Glomerular endothelial cell (primary cell): ENCODE measurements at places on chromosomes 12 and 14.

DNA sequence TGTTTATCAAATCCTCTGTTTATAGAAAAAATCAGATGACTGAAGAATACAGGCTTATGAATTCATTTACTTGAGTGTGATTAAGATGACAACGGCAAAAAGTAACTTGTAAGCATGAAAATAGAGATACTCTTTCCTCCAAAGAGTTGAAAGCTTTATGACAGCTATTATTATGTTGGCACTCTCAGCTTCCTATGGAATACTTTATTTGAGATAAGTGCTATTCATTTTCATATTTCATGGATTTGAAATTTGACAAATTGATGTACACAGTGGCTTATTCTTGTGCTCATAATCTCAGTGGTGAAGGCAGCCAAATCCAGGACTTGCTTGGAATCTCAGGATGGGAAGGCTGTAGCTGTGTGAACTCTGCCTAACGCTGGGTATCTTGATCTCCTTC lies 991.6 kb downstream of the GALC start:
- DNase-seq: no peak

DNA sequence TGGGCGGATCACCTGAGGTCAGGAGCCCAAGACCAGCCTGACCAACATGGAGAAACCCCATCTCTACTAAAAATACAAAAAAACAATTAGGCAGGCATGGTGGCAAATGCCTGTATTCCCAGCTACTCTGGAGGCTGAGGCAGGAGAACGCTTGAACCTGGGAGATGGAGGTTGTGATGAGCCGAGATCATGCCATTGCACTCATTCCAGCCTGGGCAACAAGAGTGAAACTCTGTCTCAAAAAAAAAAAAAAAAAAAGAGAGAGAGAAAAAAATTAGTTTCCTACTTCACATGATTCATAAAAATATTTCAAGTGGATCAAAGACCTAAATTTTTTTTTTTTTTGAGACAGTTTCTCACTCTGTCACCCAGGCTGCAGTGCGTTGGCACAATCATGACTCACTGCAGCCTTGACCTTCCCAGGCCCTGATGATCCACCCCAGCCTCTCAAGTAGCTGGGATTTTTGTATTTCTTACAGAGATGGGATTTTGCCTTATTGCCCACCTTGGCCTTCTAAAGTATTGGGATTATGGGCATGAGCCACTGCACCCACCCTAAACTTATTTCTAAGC lies 24.9 kb downstream of the FCF1 start:
- no peak for DNase-seq

DNA sequence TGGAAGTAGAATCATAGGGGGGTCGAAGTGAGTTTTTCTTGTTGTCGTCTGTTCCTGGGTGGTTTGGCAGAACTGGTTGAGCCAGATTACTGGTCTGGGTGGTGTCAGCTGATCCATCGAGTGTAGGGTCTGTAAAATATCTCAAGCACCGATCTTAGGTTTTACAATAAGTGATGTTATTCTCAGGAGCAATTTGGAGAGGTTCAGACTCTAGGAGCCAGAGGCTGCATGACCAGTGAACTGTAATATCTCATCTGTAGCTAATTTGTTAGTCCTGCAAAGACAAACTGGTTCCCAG lies 9.7 kb upstream of the SERPINA1 start:
- no peak for DNase-seq

GRCh38 chr14:55450987-55451386 lies 10.6 kb upstream of the TBPL2 start:
- DNase-seq: no peak

DNA sequence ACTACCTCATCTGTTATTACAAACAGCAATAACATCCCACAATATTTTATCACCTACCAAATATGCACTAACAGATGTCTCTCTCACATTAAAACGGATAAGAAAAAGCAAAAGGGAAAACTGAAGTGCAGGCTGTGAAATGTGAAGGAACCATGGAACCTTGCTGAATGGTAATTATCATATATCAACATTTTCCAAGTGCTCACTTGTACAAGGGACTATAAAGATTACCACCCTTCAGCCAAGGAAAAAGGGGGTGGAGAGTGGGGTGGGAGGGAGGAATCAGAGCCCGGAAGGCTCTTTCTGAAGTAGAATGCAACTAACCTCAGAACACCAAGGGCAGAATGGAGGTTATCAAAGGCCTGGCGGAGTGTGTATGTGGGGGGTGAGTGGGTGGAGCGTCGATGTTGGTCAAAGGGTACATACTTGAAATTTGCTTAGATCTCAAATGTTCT lies 1.2 kb downstream of the SNX6 start:
- no peak for DNase-seq

- DNase-seq: no peak
Measured at GRCh38 chr12:120628919-120629318, 11.5 kb upstream of the CABP1 start.

DNA sequence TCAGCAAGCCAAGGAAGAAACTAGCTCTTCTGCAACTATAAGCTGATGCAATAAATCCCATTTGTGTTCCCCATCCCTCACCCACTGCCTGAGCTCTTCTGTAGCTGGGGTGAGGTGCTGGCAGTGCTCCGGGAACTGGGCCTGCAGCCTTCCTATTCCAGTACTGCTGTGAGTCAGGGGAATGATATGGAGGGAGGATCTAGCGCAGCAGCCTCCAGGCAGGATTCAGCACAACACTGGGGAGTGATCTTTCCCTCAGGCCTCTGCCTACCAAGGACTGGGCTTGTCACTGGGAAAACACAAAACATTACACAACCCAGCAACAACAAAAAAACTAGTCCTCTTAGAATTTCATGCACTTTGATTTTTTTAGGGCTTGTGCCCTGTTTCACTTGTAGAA lies 58.7 kb downstream of the ST8SIA1 start:
- no peak for DNase-seq

- DNase-seq: no peak
Measured at GRCh38 chr14:59044707-59045106, 143.8 kb upstream of the DAAM1 start.

- DNase-seq: no peak
Measured at GRCh38 chr14:89360277-89360676, 56.8 kb downstream of the FOXN3 start.

DNA sequence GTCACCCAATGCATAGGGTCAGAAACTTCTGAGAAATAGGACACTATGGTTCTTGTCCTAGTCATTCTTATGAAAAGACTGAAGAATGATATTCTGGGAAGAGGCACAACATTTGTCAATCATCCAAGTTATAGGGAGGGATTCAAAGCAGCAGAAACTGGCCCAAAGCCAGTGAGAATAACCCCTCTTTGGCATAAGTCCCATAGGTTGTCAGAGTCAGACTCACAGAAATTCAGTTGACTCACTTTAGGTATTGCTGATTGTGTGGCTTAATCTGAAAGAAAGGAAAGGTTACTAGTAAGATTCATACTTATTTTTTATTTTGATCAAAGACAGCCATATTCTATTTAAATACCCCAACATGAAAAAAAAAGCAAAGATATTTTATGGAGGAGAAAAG lies 151.0 kb downstream of the SRGAP1 start:
- DNase-seq: no peak

GRCh38 chr14:93099196-93099595 lies 16.5 kb downstream of the ITPK1 start:
- DNase-seq: no peak

GRCh38 chr14:89382901-89383845 lies 33.9 kb downstream of the FOXN3 start:
- DNase-seq: no peak

GRCh38 chr12:65876161-65876560 lies 51.9 kb downstream of the HMGA2 start:
- DNase-seq: no peak

GRCh38 chr12:101746661-101747060 lies 7.4 kb upstream of the SYCP3 start:
- no peak for DNase-seq

DNA sequence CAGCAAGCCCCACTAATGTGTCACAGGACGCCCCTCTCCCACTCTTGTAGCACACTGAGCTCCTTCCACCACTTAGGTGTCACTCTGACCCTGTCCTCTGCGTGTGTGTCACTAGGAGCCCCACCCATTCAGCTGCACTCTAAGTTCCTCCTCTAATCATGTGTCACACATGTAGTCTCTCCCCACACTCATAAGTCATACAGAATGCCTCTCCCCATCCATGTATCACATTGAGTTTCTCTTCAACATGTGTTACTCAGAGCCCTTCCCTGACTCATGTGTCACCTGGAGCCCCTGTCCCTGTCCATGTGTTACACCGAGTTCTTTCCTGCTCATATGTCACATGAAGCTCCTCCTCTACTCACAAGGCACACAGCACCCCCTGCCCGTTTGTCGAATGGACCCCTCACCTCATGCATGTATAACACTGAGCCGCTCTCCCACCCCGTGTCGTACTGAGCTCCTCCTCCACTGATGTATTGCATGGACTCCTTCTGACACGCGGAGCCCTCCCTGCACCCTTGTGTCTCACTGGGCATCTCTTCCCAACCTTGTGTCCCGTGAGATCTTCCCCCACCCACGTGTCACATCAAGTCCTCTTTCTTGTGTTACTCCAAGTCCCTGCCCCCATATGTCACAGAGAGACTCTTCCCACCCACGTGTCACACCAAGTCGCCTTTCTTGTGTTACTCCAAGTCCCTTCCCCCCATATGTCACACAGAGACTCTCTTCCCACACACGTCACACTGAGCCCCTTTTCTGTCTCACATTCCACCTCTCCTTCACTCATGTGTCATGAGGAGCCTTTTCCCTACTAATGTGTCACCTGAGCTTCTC lies 31.0 kb downstream of the RTL1 start:
- DNase-seq: no peak

GRCh38 chr12:96143827-96144565 lies 50.2 kb upstream of the ELK3 start:
- peak; percentile 85 for DNase-seq

GRCh38 chr14:101222362-101223070 lies 319.0 kb upstream of the RTL1 start:
- no peak for DNase-seq

GRCh38 chr14:54173802-54174201 lies 217.2 kb upstream of the BMP4 start:
- no peak for DNase-seq

- peak; percentile 48 for DNase-seq
Measured at GRCh38 chr14:73295198-73295796, 58.0 kb downstream of the PAPLN start.

- peak; percentile 27 for DNase-seq
Measured at GRCh38 chr14:63642656-63643382, 1.1 kb upstream of the WDR89 start.

DNA sequence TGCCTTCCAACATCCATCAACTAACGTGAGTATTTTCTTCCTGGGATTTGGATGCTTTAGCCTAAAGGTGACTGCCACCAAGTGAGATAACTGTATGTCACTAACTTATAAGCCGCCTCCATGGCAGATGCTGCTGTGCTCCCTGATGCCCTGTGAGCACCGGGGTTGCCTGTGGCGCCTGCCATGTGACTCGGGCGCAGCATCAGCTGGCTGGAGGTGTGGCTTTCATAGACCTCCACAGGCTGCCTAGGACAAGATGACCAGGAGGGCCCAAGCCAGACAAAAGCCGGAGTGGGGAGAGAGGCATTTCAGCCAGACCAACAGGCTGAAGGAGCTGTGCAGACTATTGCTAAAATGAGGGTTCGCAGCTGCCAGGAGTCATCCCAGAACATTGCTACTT lies 55.7 kb downstream of the ANAPC7 start:
- DNase-seq: no peak
